Activated CD8-positive, alpha-beta memory T cell treated with anti-CD3 and anti-CD28 coated beads, Interleukin-2, amount 10 ng/mL, durations not matched to agents 7 days and 5 days (primary cell): ENCODE measurements at places on chromosomes 5 and 9. TPM values are rescaled to one million over a fixed set of nuclear protein-coding genes. Genes with fewer than 3 reads are reported as not detected.

GRCh38 chr5:150521522-150521817 lies 13.5 kb downstream of the NDST1 start:
- no peak for DNase-seq

GRCh38 chr9:134501761-134502265 lies 139.8 kb upstream of the COL5A1 start:
- no peak for DNase-seq

GRCh38 chr9:122791872-122792669 lies 3.3 kb downstream of the OR5C1 start:
- peak; percentile 7 for DNase-seq

GRCh38 chr5:33065131-33065530 lies 354.0 kb downstream of the NPR3 start:
- no peak for DNase-seq

GRCh38 chr9:99485459-99485858 lies 263.4 kb downstream of the SEC61B start:
- no peak for DNase-seq

GRCh38 chr5:2570586-2570985 lies 180.9 kb downstream of the IRX2 start:
- DNase-seq = no peak

- DNase-seq = peak; percentile 44
Observed at GRCh38 chr9:122370869-122371755, at the start of gene PTGS1. TSS of gene PTGS1 (plus strand) at chr9:122371024. CDS start at chr9:122371085, 61 bp downstream.

- no peak for DNase-seq
Observed at GRCh38 chr5:103473725-103474124, 88.9 kb downstream of the NUDT12 start.

- no peak for DNase-seq
Observed at GRCh38 chr9:135655317-135655716, 7.8 kb upstream of the LCN9 start.

DNA sequence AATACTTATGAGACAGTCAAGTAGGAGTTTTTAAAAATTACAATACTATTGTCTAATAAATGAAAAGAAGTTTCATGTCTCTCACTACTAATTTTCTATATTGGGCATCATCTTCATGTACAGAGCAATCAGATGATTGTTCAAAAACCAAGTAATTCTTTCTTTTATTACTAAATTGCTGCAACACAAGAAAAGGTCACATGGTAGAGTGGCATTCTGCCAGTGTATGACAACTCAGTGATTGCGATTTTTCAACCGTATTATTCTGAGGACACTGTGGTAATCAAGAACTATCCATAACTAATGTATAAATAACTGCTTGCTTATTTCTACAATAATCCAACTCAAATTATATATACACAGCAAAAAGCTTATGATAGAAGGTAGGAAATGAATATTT lies 96.7 kb upstream of the GRHPR start:
- no peak for DNase-seq

DNA sequence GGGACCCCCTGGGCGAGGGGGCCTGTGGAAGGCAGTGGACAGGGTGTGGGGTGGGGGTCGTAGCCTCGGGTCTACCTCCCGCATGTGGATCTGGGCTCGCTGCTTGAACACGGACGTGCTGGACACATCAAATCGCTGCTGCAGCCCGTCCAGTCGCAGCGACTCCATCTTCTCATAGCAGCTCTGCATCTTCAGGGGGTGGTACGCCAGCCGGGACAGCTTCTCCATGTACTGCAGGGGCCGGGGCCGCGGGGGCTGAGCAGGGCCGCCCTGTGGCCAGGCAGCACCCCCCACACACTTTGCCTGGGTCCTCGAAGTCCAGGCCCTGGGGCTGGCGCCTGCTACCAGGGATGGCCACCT lies 57.6 kb downstream of the LRSAM1 start:
- no peak for DNase-seq

- no peak for DNase-seq
Observed at GRCh38 chr5:8230868-8231267, 361.9 kb downstream of the MTRR start.

GRCh38 chr5:43555895-43556606 lies 826 bp downstream of the PAIP1 start:
- DNase-seq = peak; percentile 60

GRCh38 chr9:30757723-30758122 lies 1626.7 kb upstream of the ACO1 start:
- DNase-seq = no peak

DNA sequence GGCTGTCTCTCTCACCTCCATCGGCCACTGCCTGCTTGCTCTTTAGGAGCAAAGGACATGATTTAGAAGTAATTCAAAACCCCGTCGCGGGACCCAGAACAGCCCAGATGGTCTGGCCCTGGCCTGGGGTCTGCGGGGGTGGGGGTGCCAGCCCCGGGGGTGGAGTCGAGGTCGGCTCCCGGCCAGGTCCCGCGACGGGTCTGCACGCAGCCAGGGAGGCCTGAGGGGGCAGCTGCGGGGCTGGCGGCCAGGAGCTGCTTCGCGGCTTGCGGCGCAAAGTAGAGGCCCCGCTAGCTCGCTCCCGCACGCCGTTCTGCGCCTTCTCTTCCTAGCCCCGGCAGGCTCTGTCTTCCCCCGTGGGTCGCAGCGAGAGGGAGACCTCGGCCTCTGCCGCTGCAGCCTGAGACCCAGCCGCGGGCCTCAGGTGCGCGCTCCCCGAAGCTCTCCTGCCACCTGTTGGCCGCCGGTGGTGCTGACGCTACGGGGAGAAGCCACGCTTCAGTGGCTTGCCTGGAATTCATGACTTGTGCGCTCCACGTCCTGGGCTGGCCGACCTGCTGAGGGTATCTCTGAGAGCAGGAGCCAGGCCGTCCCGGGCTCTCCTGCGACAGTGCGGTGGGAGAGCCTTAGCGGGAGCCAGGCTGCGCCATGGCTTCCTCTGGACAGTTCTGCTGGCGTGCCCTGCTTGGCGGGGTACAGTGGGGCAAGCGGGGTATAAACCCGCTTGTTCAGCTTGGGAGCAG lies 157.2 kb upstream of the PITX1 start:
- peak; percentile 77 for DNase-seq

GRCh38 chr9:23746317-23746716 lies 79.7 kb downstream of the ELAVL2 start:
- no peak for DNase-seq

DNA sequence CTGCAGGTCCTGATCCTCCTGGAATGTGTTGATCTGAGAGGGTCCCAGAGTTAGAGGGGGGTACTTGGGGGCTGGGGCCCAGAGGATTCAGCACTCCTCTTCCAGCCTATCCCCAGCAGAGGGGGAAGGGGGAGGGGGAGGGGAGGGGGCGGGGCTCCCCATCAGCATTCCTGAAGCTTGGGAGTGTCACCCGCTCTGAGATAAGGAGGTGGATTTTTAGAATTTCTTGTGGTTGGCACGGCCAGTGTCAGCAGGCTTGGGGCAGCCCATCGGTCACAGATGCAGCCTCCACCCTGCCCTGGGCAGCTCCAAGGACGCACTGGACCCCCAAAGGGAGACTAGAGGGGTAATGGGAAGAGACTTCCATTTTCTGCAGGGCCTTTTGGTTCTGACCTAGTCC lies 5.3 kb downstream of the FGF18 start:
- DNase-seq = no peak

DNA sequence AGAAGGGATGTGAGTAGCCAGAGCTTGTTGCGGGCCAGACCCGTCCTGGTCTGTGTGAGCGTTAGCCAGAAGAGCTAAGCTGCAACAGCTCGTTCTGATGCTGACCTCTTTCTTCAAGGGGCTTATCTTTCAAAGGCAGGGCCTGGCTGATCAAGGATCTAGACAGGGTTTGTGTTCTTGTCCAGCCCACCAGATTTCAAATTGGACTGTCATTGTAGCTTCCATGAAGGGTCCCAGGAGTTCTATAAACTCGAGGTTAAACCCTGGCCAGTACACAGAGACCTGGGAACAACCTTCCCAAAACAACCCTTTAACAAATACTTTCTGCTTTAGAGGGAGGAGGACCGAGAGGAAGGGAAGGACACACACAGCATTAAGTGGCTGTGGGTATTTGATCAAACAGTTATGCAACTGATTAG lies 153.0 kb upstream of the TUT7 start:
- no peak for DNase-seq

GRCh38 chr5:56833325-56833724 lies 18.0 kb downstream of the MAP3K1 start:
- no peak for DNase-seq

GRCh38 chr5:34977934-34978613 lies 48.7 kb downstream of the DNAJC21 start:
- no peak for DNase-seq

DNA sequence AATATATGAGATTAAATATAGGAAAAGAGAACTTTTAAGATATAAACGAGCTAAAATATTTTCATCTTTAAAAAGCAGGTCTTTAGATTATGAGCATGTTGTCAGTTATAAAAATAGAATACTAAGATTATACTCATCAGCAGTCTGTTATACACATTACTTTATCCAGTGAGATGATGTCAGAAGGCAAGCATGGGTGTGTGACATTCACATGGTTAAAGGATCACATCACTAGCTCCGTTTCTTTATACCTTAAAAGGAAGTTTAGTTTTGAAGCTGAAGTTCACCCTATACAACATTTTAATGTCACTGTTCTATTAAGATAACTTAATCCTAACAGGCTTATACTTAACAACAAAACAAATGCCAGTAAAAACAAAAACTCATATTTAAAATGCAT lies 59.6 kb downstream of the RICTOR start:
- DNase-seq = no peak

- DNase-seq = no peak
Observed at GRCh38 chr5:88740604-88741185, 142.3 kb downstream of the MEF2C start.

DNA sequence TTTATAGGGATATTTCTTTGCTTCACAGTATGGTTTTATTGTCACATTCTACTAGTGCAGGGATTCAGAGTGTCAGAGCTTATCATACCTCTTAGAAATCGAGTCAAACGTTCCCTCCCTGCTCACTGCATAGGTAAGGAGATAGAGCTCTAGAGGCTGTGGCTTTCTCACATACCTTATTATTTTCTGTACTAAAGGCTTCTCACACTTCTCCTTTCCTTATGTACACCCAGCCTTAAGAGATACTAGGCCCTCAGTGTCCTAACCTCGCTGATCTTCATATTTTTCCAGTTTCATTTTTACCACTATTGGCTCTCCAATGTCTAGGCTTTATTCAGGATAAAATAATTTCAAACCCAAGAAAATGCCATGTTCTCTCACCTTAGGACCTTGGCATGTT lies 297.3 kb upstream of the RIOK2 start:
- no peak for DNase-seq

DNA sequence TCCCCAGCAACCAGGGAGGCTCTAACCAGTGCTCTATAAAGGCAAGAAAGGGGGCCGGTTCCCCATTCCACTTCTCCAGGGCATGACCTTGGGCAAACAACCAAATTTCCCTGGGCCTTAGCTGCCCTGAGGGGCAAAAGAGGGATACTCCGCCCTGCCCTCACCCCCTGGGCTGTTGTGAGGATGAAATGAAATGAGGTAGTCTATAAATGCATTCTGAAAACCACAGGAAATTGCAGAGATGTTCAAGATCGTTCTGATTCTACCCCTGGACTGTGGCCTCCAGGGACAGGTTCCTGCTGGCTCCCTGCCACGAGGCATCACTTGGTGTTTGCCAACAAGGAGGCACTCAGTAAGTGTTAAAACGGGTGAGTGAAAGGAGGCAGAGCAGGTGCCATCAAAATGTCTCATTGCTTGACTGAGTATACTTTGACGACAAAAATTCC lies 5.7 kb downstream of the RAPGEF1 start:
- peak; percentile 74 for DNase-seq

DNA sequence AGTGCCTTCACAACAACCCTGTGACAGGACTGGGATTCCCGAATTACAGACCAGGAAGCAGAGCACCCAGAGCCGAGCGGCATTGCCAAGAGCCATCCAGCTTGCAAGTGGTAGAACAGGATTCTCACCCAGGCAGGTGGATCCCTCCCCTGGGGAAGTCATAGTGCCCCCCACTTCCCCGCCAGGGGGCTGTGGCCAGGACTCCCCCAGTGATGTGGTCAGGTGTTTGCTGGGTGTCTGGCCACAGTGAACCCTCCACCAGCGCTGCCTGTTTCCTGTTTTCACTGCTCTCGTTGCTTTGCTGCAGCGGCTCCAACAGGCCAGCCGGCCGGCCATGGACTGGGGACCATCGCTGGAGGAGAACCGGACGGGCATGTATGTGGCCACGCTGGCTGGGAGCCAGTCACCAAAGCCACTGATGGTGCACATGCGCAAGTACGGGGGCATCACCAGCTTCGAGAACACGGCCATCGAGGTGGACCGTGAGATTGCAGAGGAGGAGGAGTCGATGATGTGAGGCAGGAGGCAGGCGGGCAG lies 19.3 kb downstream of the SLC6A7 start:
- peak; percentile 72 for DNase-seq

GRCh38 chr9:5593904-5594303 lies 35.0 kb upstream of the RIC1 start:
- no peak for DNase-seq

GRCh38 chr5:1751026-1751863 lies 48.4 kb downstream of the MRPL36 start:
- DNase-seq = peak; percentile 30

- DNase-seq = no peak
Observed at GRCh38 chr5:1315018-1315708, 20.3 kb upstream of the TERT start.

Gene ABO
- total RNA-seq = not detected

Gene SHISAL2B
- not detected for total RNA-seq

Gene LHX3
- total RNA-seq = not detected

Gene ARAP3
- total RNA-seq = 9.9 TPM

Gene MZB1
- 61.1 TPM for total RNA-seq

Gene PAPPA
- not detected for total RNA-seq

Gene PLEKHG4B
- total RNA-seq = not detected

Gene DNAJC18
- 9.2 TPM for total RNA-seq

Gene FBP1
- total RNA-seq = 0.30 TPM

Gene ZDHHC21
- total RNA-seq = 10.2 TPM

Gene GABRA6
- not detected for total RNA-seq

Gene PCDHGA4
- total RNA-seq = not detected

Gene KIF4B
- 0.09 TPM for total RNA-seq
